ENCODE measurements at places on chromosomes 12 and 14. TPM values are rescaled to one million over a fixed set of nuclear protein-coding genes. Genes with fewer than 3 reads are reported as not detected.

DNA sequence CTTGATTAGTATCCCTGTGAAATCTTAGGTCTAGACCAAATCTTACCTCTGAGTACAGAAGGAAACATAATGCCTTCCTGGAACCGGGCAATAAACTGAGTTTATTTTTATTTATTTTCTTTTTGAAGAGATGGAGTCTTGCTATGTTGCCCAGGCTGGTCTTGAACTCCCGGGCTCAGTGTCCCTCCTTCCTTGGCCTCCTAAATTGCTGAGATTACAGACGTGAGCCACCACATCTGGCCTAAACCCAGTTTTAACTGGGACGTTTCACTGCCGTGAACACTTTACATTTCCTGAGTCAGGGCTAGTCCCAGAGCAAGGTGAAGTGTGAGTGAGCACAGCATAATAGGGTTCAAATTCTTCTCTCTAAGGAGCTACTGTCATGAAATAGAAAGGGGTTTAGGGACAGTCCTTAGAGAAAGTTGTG lies 671 bp downstream of the GUCY2C start:
- DNase-seq: no peak

- DNase-seq: no peak
Observed at GRCh38 chr12:115953450-115953849, 324.0 kb downstream of the MED13L start.

GRCh38 chr12:94762943-94763342 lies 112.6 kb upstream of the TMCC3 start:
- no peak for DNase-seq

RTN1 gene
- total RNA-seq: 0.05 TPM

DNA sequence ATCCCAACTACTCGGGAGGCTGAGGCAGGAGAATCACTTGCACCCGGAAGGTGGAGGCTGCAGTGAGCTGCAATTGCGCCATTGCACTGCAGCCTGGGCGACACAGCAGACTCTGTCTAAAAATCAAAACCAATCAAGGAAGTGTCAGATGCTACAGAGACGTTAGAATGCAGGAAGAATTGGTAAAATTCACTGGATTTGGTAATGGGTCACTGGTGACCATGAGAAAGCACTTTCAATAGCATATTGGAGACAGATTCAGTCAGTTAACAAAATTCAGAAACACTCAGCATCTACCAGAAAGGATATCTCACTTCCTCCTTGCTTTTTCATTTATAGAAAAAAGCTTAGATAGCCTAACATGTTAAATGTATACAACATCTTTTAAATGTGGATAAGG lies 17.5 kb downstream of the BIN2 start:
- no peak for DNase-seq

DNA sequence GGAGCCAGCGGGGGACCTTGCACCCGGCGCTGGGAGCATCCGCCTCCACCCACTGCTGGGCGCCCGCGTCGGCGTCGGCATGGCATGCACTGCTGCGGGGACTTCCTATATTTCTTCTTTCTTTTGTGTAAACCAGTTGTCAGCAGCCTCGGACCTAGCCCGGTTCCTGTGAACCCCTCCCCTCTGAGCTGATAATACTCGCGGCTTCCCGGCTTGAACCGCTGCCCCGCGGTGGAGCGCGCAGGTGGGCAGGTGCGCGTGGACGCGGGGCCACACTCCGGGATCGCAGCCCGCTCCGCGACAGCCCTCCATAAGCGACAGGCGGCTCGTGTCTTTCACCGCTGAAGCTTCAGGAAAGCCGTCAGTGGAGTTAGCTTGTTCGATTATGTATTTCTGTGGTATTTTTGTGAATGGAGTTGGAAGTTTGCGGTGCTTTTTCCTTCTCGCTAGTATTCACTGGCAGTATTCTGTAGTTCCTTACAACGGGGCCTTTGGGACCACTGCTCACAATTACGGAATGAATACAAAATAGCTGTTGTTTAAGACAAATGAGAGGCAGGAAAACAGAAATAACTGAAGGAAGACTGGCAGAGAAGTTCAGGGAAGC lies 870 bp downstream of the BMAL2 start:
- no peak for DNase-seq

DHRS2 gene
- 1.0 TPM for total RNA-seq

USP44 gene
- total RNA-seq: 0.10 TPM

DNA sequence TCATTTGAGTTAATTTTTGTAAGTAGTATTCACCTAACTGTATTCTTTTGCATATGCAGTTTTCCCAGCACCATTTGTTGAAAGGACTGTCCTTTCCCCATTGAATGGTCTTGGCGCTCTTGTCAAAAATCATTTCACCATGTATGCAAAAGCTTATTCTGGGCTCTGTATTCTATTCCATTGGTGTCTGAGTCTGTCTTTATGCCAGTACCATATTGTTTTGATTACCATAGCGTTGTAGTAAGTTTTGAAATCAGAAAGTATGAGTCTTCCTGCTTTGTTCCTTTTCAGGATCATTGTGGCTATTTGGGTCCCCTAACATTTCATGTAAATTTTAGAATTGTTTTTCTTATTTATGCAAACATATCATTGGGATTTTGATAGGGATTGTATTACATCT lies 508.7 kb upstream of the RGS6 start:
- DNase-seq: no peak

DNA sequence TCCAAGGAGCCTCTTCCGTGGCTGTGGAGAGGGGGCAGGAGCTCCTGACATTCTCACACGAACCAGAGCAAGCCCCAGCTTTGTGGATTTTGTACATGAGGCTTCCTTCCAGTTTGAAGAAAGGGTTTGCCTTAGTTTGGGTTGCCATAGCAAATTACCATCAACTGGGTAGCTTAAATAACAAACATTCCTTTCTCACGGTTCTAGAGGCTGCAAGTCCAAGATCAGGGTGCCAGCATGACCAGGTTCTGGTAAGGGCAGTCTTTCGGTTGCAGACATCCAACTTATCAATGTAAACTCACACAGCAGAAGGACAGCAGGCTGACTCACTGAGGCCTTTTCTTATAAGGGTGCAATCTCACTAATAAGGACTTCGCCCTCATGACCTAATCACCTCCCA lies 25.9 kb upstream of the STAB2 start:
- no peak for DNase-seq

DNA sequence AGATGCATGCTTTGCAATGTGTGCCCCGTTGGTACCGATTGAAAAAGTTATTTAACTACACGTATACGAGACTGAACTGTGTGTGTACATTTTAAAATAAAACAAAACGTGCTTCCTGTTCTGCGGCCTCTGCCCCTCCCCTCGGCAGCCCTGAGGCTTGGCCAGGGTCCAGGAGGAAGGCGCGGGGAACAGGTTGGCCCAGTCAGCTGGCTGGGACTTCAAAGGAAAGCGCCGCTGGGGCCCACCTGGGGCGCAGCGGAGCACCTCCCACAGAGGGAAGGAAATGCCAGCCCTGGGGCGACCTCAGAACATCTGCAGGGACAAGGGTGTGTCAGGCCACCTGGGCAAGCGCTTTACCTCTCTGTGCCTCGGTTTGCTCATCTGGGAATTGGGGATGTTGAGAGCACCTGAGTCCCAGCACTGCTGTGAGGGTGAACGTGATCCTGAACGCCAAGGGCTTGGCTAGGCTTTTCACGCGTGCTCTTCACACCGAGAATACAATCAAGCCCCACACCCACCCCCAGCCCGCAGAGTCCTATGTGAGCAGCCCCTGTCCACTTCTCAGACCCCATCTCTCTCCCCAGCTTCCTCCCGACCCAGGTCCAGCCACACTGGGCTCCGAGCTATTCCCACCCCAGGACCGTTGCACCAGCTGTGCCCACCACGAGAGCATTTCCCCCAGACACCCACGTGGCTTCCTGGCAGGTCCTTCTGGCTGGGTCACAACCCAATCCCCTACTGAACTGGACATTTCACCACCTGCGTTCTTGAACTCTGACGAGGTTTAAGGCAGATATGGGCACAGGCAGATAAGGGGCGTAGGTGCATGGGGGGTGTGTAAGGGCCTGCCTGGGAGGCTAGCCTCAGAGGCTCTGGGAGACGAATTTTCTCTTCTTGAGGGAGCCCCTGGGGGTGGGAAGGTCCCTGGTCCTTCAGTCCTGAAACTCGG lies 41.9 kb upstream of the NCOR2 start:
- no peak for DNase-seq

GRCh38 chr12:27844366-27845090 lies 64.5 kb upstream of the MANSC4 start:
- DNase-seq: no peak

- DNase-seq: no peak
Observed at GRCh38 chr12:94074216-94074979, 74.0 kb upstream of the PLXNC1 start.

GRCh38 chr14:103019826-103020225 lies 37.5 kb downstream of the CDC42BPB start:
- DNase-seq: no peak

DNA sequence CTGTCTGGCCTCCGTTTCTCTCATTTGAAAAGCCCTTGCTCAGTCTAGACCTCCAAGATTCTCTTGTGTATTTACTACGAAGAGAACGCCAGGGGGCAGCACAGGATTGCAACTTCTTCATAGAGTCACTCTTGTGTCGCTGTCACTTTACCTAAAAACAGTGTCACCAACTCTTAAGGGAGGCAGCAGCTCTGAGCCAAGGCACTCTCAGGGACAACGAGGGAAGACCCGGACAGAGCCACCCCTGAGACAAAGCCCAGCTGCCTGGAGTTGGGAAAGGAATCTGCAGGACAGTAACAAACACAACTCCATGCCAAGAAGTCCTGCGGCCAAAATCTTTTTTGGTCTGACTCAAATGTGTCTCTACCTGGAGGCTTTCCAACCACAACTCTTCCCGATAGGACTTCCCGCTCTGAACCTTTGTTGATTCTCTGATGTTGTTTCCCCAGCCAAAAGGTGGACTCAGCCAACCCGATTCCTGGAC lies 9.6 kb upstream of the RPAP3 start:
- DNase-seq: no peak

DNA sequence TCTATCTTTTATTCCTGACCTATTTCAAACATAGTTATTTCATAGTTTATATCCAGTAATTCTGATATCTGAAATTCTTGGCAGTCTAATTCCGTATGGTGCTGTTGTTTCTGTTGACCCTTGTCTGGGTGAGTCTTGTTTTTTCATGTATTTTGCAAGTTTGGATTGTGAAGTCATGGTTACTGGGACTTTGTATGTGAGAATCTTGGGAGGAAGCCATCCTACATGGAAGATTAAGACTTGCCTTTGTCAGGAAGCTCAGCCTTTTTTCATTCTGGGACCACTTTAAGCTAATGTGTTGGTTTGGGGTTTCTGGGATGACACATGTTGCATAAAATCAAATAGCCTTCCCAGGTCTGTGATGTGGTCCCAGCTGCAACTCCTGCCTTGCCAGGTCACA lies 191.6 kb upstream of the E2F7 start:
- DNase-seq: no peak

KCNH5 gene
- not detected for total RNA-seq

DNA sequence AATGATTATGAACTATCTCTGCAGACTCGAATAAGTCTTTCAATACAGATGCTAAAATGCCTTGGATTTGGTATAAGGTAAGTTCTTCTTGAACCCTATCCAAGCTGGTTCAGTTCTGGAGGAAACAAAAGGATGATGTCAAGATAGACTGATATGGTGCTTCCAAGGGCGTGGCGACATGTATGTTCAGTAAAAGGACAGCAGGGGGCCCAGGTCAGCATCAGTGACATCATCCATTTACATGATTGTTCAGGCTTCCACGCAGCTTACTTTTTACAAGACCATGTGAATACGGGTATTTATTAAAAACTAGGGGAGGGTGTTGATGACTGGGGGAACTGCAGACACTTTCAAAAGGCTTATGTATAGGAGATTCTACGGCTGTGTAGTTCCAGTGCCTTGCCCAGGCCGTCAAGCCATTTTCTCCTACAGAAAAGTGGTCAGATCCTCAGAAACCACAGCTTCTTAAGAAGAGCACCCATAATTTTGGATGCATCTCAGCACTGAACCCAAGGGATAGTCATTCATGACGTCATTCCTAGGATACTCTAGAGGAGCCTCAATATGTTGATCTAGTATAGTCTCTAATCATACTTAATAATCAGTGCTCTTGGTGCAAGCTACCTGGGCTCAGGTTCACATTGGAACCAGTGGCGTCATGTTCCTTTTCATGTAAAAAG lies 527.7 kb downstream of the FUT8 start:
- no peak for DNase-seq

GRCh38 chr14:79740066-79740601 lies 471.2 kb downstream of the DIO2 start:
- DNase-seq: no peak

- DNase-seq: no peak
Observed at GRCh38 chr12:104243551-104243950, 28.0 kb downstream of the TXNRD1 start.

DNA sequence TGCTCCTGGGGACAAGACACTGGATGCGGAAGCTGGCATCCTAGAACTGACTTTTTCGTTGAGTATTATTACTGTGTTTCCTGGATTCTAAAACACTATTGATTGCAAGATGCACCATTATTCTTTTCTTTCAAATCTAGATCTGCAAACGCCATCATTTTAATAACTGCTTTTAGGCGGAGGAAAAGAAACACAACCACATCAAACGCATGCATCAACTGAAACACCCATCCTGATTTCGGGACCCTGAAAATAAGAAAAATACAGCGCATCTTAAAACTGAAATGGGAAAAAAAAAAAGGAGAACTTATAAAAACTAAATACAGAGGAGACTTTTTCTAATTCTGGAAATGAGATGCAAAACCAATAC lies 103.7 kb upstream of the MAX start:
- no peak for DNase-seq

ANAPC7 gene
- 85.8 TPM for total RNA-seq

DNA sequence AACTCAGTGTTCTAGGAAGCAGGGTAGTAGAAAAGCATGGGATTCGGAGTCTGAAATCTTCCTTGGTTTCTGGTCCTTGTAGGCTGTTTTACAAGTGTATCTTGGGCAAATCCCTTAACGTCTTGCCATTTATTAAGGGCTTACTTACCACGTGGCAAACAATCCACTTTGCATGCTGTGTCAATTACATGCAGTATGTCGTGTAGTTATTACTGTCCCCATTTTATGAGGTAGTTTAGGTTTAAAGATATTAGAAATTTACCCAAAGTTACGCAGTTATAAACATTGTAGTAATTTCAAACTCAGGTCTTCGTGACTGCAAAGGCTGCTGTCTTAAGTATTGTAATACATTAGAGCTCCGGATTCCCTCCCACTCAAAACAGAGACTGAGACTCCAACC lies 1.5 kb upstream of the NOVA1 start:
- no peak for DNase-seq

STXBP6 gene
- total RNA-seq: not detected

DNA sequence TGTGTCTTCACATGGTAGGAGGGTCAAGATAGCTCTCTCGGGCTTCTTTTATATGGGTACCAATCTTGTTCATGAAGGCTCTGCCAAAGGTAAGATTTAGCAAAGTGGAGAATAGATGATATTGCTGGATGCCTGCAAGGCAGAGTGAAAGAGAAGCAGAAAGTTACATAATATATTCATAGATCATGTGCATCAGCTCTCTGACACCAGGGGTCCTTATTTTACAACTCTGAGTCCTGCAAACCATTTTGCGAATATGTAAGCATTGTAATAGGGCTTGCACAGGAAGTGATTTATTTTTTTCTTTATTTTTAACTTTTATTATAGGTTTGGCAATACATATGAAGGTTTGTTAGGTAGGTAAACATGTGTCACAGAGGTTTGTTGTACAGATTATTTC lies 31.8 kb downstream of the CRADD start:
- DNase-seq: no peak
